NCI-H460 (cell line): ENCODE measurements at places on chromosomes 7 and 10. TPM values are rescaled to one million over a fixed set of nuclear protein-coding genes. Genes with fewer than 3 reads are reported as not detected.

Gene HSPA12A
- 10.0 and 10.6 TPM in 2 replicates for total RNA-seq

- no peak for DNase-seq
These were observed 314.6 kb downstream of the AUTS2 start for GRCh38 chr7:69912846-69913245.

- DNase-seq: no peak
These were observed 31.7 kb upstream of the AKR1C2 start for GRCh38 chr10:5035356-5035755.

Gene GNAT3
- total RNA-seq: not detected in 2 replicates

GRCh38 chr10:16799621-16800020 is 17.6 kb downstream of the RSU1 start:
- no peak for DNase-seq

DNA sequence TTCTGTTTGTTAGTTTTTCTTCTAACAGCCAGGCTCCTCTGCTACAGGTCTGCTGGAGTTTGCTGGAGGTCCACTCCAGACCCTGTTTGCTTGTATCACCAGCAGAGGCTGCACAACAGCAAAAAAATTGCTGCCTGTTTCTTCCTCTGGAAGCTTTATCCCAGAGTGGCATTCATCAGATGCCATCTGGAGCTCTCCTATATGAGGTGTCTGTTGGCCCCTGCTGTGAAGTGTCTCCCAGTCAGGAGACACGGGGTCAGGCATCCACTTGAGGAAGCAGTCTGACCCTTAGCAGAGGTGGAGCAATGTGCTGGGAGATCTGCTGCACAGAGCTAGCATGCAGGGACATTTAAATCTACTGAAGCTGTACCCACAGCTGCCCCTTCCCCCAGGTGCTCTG is 26.7 kb upstream of the CROT start:
- DNase-seq: no peak

GRCh38 chr7:121385056-121385799 is 10.9 kb downstream of the FAM3C start:
- no peak for DNase-seq

Gene MRLN
- not detected in 2 replicates for total RNA-seq

Gene CAV1
- 168 and 169 TPM in 2 replicates for total RNA-seq

DNA sequence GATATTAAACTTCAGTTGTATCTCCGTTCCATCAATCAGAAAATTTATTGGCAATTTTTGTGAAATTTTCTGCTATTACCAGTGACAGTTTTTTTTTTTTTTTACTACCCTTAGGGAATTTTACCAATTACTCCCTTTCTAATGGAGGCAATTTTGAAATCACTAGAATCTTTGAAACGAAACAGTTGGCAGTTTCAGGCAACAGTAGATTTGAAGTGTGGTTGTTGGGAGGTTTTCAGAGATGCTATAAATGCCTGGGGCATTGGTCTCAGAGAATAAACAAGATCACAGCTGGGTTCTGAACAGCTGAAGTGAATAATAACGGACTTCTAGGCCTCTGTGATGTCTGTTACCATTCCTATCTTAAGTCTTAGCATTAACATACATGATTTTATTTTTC is 535.9 kb upstream of the POT1 start:
- no peak for DNase-seq

Gene SAP25
- 0.52 TPM in 1 of 2 replicates, not detected in the other for total RNA-seq

GRCh38 chr7:115869801-115870200 is 160.8 kb downstream of the TFEC start:
- DNase-seq: no peak

DNA sequence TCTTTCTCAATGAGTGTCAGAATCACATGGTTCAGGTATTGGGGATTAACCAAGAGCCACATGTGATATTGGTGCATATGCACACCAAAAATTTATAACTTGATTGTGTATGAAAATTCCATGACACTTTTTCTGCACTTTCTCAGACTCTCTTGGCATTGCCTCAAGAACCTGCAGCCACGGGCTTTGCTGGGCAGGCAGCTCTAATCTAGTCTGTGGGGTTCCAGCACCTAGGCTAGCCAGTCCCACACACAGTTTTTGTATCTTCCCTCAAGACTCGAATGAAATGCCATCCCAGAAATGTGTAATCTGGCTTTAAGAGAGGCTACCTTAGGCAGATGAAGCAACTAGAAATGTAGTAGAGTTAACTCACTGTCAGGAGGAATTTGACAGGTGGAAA is 21.7 kb downstream of the STARD3NL start:
- DNase-seq: no peak

Gene TRA2A
- 18.8 and 23.1 TPM in 2 replicates for total RNA-seq

DNA sequence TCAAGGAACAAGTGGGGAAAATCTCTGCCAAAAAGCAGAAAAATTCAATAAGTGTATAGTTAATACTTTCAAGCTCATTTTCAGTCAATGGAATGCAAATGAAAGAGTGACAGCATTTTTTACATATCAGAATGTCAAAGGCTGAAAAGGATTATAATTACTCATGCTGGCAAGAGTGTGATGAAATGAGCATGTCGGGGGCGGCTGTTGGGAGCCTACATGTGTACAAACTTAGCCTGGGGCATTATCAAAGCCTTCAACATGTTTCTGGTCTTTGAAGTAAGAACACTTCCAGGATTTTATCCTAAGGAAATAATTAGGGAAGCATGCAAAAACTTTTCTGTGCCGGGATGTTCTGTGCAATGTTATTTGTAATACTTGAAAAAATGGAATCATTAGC is 221.7 kb upstream of the LYZL1 start:
- DNase-seq: no peak

DNA sequence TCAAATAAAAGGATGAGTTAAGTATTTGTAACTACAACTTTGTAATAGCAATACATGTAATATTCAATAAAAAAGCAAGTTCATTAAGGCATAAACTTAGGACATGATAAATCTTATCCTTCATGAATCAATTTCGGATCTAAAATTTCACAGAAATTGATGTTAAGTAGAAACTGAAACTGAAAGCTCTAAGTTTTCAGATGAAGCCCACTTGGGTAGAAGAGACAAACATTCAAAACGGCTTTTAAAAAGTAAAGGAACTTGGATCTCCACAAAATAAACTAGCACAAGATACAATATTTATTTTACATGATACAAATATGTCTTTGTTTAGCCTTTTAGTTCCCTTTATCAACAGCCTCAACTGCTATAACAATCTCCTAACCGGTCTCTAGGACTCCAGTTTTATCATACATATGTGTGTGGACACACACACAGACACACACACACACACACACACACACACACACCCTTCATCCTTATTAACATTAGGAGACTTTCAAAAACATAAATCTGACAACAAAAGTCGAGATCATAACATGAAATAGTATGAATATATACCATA is 83.7 kb downstream of the USP6NL start:
- DNase-seq: no peak

DNA sequence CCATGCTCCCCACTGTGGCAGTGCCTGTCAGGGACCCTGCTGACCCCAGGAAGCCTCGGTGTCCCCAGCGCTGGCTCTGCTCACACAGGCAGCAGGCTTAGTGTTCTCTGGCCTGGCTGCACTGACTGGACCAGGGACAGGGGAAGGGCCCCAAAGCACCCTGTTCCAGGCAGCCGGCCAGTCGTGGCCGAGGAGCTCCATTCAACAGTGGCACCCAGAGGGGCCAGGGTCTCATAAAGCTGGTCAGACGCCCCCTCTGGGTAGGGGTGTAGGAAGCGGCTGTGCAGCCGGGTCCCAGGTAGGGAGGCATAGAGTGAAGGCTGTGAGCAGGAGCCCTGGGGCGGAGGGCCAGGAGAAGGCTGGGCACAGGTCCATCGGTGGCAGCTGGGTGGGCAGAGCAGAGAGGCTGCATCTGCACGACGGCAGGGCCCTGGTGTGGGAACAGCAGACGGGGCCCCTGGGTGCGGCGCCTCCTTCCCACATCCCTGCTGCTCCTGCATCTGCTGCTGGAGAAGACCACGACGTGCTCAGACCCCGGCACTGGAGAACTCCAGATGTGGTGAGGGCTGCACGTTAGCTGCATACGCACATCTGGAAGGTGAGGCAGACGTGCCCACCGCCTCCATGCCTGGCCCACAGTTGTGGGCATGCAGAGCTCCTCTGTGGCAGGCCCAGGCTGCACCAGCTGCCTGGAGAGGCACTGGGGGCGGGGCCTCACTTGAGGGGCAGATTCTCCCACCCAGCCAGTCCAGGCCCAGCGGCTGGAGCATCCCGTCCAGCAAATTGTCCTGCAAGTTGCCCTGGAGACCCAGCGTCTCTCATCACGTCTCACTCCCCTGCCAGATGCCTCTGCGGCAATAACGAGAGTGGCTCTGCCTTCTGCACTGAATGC is 25.1 kb downstream of the MNX1 start:
- DNase-seq: no peak

- DNase-seq: no peak
These were observed 43.9 kb upstream of the GRB10 start for GRCh38 chr7:50826371-50827172.

- DNase-seq: peak; percentile 97
These were observed 454 bp upstream of the GTF2I start for GRCh38 chr7:74656837-74657691.

Gene CASP7
- total RNA-seq: 105 and 121 TPM in 2 replicates

DNA sequence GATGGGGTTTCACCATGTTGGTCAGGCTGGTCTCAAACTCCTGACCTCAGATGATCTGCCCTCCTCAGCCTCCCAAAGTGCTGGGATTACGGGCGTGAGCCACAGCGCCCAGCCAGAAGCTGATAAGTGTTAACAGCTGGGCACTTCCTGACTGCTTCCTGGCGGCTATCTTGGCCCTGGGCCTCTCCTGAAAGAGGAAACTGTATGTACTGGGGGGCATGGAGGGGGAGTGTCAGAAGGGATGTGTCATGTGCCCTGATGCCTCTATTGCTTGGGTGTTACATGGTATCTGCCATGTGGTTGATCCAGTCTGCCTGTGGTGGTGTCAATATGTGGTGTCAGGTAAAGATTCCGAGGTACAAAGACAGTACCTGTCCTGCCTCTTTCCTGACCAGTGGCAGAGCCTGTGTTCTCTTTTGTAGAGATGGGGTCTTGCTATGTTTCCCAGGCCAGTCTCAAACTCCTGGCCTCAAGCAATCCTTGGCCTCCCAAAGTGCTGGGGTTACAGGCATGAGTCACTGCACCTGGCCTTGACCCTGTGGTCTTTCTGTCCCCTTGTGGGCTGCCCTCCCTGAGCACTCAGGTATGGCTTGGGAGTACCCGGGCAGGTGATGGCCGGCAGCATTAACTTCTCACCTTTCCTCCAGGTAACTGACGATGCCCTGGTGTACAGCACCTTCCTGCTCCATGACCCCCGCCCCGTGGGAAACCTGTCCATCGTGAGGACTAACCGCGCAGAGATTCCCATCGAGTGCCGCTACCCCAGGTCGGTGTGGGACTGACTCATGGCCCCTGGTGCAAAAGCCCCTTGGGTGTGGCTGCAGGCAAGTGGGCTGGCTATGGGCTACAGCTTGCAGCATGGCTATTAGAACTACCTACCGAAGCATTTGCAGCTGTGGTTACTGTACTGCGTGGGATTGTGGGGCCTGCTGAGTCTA is 4.4 kb downstream of the ZP3 start:
- no peak for DNase-seq

Gene DEPP1
- total RNA-seq: 0.64 and 0.89 TPM in 2 replicates

DNA sequence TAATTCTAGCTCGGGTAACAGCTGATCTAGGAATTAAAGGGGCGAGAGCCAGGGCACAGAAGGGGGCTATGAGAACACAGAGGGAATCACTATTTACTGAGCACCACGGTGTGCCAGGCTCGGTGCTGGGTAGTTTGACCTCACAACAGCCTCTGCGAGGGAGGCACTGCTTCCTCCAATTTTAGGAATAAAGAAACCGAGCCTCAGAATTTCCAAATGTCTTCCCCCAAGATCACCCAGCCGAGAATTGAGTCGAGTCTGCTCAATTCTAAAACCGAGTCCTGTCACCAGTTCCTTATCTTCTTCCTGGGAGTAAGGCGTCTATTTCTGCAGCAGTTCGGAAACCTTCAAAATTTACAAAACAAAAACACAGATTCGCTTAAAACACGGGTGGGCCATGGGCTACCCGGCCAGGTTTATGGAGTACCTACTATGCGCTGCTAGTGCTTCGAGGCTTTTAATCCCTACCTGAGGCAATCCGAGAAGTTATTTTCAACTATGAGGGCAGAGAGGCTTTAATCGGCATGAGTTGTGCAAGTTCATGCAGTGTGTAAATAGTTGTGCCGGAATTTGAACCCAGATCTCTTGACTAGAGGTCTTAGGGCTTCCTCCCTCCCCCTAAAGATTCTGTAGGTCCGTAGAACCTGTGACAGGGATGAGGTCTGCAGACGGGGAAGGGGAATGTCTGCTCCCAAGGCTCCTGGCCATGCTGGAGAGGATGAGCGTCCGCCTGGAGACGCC is 872 bp upstream of the HMX2 start:
- no peak for DNase-seq

- DNase-seq: no peak
These were observed 196.5 kb upstream of the PRPS1L1 start for GRCh38 chr7:18224138-18224537.

DNA sequence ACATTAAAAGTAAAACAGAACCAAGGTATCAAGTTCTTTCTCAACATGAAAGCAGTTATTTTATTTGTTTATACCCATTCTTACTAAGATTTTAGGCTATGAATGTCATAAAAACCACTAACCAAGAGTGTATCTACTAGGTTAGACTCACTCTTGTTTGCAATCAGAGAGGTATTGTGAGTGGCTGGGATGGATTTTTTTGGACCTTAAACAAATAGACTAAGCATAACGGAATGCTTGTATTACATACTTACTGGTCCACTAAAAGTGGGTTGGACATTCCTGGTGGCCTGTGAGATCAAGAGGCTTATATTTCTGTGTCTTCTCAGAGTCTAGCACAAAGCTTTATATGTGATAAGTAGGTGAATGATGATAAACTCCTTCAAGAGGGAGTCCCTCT is 32.6 kb upstream of the CBLL1 start:
- no peak for DNase-seq

DNA sequence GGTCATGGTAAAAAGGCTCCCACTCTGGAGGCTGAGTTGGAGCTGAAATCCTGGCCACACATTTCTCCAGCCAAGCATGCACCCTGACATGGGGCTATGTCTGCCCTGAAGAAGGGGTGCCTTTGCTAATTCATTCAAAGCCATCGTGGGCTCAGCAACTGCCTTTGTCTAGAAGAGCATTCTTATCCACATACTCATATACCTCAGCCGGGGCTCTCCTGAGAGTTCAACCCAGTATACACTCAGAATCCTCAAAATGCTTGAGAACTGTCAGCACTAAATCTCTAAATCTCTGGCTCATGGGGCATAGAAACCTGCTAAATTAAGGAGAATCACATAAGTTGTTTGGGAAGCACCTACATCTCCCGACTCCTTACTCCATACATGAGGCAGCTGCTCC is 89.3 kb downstream of the MRPL32 start:
- DNase-seq: no peak

DNA sequence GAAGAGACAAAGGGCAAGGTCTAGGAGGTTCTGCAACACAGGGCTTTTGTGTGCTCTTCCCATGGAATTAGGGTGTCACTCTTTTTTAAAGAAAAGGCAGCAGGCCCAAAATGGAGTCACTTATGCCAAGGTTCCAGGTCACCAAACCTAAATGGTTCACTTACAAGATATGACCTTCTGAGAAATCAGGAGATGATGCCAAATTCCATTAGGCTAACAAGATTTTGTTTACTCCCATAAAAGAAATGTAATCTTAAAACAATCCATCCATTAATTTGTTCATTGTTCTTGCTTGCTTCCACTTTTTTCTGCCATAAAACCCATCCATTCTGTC is 158.1 kb downstream of the SNX13 start:
- DNase-seq: no peak

- no peak for DNase-seq
These were observed 66.4 kb upstream of the ZMIZ1 start for GRCh38 chr10:79002336-79002735.

GRCh38 chr10:88066319-88066718 is 202.9 kb downstream of the PTEN start:
- DNase-seq: no peak
